ENCODE measurements at places on chromosomes 11 and 22.

GRCh38 chr11:122703541-122704272 lies 48.2 kb downstream of the UBASH3B start:
- DNase-seq = no peak

DNA sequence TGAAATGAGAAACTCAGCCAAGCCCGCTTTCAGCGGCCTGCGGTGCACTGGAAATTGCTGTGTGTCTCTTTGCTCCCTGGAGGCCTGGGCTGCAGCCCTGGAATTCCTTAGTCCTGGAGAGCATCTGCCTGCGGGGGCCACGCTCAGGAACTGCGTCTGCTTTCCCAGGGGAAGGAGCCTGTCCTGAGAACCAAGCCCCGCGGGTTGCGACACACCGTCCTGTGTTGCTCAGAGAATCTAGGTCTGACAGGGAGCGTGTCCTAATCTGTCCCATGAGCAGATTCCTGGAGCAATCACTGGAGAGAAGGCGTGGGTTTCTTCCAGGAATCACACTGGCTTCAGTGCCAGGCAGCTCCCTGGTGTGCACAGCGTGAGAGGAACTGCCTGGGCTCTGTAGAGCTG lies 708.1 kb downstream of the BRD1 start:
- no peak for DNase-seq

DNA sequence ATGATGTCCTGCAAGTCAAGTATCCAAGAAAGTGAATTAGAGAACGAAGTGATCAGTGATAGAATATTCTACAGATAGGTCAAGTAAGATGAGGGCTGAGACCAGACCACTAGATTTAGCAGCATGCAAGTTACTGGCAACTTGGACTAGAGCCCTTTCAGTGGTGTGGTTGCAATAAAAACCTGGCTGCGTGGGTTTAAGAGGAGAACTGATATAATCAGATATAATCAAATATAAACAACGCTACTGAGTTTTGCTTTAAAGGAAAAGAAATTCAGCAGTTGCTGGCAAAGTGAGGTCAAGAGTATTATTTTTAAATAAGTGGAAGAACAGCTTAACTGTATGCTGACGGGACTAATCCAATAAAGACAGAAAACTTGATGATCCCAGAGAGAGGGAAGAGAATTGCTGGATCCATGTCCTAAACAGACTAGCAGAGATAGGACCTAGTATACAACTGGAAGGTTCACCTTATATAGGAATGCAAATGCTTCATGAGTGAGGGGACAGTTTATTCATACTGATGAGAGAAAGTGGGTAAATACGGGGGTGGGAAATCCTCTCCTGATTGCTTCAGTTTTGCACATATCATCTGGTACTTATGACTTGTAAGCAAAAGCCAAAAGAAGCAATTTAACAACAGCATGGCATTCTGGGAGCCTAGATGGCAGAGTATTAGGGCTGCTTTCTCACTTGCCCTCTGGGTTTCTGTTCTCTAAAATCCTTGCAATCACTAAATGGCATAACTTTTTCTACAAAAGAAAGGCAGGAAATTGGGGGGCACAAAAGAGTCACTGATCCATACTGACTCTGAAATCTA lies 146.2 kb downstream of the RBFOX2 start:
- no peak for DNase-seq

DNA sequence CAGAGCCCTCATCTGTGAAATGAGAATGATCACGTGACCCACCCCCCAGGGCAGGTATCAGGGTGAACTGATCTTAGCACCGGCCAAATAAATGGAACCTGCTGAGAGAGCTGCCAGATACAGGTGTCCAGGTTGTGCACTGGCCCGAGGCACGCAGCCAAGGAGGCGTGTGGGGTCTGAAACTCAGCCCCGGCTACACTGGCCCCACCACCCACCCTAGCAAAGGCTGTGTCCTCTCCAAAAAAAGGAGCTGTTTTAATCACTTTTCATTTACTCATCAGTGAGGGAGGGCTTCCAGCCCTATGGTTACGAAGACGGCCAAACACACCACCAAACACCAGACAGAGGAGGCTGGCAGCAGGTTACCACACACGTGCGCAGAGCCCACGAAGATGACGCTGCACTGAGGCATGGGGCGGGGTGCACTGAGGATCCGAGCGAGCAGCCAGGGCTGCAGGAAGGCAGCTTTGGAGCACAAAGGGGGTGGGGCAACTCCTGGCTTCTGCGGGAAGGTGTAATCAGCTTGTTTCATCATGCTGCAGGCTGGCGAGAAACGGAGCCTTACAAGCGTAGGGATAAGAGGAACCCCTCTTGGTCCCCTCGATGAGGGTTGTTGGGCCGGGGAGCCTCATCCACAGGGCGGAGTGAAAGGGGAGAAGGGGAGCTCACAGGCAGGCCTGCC lies 19.5 kb upstream of the SLC22A12 start:
- DNase-seq = no peak

DNA sequence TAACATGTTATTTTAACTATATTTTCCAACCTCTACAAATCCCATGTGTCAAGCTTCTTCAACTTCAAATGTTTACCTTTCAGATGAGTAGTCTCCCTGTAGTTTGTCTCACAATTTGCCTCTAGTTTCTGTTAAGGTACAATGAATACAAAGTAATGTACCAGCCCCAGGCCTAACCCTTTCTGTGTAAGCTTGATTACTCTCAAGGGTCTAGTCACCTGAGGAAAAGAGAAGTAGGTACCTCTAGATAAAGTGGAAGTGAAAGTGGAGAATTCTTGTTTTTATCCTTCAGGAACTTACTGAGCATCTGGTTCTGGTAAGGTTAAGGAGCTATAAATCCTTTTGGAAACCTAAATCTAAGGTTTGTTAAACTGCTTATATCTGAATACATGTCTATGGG lies at the start of gene OR51A7:
Gene OR51A7, plus strand, starts transcription at position 300 of the 400 bp plus-strand sequence. CDS start 3,587 bp downstream, outside the sequence.
- no peak for DNase-seq

GRCh38 chr11:128240546-128240945 lies 346.8 kb downstream of the ETS1 start:
- no peak for DNase-seq

- no peak for DNase-seq
These were observed 693 bp downstream of the NFAM1 start for GRCh38 chr22:42431401-42432019.

DNA sequence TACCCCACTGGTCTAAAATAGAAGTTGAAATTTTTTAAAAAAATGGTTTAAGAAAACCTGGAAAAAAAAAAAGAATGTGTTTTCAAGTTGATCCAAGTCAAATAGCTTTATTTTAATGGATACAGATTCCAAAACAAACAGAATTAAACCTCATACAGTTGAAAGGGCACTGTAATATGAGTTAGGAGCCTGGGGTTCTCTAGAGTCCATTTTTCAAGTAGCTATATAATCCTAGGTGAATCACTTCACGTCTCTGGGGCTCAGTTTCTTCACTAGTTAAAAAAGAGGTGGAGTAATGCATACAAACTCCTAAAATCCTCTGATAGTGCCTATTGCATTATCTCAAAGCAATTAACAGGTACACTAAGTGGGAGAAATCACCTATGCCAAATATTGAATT lies 132.9 kb downstream of the BBOX1 start:
- no peak for DNase-seq

Measured in osteocyte (in vitro differentiated cells).